ENCODE measurements at places on chromosomes 4 and X.
A peak's percentile ranks its signal among the peaks of the same experiment; 100 is the strongest.

DNA sequence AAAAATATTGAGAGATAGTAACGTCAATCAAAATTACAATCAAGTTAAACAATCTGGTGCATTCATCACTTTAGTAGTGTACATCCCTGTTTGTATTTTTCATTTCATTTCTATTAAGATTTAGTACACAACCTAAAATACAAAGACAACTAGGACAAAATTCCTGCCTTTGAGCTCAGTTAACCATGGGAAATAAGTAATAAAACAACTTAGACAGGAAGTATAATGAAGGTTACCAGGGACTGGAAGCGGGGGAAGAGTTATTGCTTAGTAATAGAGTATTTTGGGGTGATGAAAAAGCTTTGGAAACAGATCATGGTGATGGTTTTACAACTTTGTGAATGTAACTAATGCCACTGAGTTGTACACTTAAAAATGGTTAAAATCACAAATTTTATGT is 25.6 kb upstream of the ATXN3L start:
- no peak for DNase-seq

GRCh38 chr4:112280386-112281056 is 5.2 kb downstream of the TIFA start:
- DNase-seq: no peak

DNA sequence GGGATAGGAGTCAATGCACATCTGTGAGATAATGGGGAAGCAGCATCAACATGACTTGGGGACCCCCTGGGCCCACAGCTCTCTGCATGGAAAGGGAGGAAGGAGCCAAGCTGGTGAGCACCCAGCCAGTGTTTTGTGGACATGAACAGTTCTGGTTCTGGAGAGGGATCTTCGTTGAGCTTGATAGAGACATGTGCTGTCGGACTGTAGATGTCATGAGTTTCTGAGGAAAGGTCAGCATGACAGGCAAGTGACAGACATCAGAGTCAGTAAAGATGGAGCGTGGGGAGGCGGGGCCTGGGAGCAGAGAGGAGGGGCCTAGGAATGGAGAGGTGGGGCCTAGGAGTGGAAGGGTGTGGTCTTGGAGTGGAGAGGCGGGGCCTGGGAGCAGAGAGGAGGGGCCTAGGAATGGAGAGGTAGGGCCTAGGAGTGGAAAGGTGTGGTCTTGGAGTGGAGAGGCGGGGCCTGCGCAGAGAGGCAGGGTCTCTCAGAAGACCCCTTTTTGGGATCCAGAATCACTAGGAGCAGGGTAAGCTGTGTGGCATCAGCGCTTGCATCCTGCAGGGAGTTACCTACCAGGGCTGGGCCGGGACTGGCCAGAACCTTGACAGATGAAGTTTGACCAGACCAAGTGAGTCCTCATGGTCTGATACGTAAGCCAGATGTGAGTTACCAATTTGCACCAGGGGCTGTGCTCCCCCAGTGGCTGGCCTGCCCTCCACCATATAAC is 33.7 kb downstream of the PIGG start:
- DNase-seq: no peak

- DNase-seq: no peak
Observed at GRCh38 chrX:69268611-69269010, 103.4 kb upstream of the PJA1 start.

GRCh38 chr4:83569429-83569828 is 33.5 kb downstream of the GPAT3 start:
- DNase-seq: no peak

DNA sequence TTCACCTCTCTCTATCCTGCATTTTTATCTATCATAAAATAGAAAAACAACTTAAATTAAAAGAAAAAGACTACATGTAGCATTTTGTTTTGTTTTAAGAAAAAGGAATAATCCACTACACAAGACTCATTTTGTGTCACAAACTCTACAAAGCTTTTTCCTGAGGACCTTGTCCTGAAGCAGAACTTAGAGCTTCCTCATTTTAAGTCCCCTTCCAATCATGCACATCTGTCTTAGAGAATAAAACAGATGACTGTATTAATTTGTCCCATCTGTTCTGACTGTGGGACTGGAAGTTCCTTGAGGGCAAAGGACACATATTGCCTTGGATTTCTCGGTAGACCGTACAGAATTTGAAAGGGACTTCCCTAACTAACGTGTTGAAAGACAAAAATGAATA is 218.5 kb downstream of the COL25A1 start:
- no peak for DNase-seq

GRCh38 chr4:122873146-122873545 is 46.5 kb downstream of the FGF2 start:
- DNase-seq: no peak

DNA sequence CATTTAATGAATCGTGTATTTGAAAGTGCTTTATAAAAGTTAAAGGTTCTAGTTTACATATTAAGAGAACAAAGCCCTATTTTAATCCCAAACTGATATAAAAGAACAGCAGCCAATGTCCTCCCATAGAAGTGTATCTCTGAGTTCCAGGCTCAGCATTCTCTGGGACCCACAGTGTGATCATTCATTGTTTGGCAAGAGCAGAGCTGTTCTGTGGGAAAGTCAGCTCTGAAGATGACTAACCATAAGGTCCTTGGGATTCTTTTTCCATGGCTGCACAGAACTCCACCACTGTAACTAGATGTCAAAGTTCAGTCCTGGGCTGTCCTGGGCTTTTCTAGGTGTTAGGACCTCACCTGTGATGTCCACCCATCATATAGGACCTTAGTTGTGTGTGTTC is 157.0 kb upstream of the TLL1 start:
- no peak for DNase-seq

DNA sequence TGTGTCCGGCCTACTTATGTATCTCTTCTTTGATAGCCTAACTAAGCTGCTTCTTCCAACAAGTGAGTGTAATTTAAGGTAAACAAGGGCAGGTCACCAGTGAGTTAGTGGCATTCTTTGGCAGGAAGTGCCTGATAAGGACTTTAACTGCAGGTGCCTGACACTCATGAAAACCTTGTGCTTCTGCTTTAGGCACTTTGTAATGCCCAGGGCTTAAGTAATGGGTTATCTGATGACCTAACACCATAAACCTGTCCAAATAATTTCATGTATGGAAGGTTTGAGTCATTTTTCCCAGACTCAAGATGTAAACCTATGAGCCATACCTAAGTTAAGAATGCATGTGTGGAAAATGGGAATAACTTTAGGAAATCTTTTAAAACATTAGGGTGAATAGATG is 43.0 kb downstream of the BCOR start:
- DNase-seq: no peak

GRCh38 chrX:20118065-20118824 is 1.5 kb upstream of the MAP7D2 start:
- DNase-seq: no peak

- DNase-seq: no peak
Observed at GRCh38 chr4:169795585-169795984, 37.8 kb upstream of the HPF1 start.

- DNase-seq: no peak
Observed at GRCh38 chr4:175386776-175387507, 425.1 kb downstream of the GPM6A start.

- DNase-seq: peak; percentile 69
Observed at GRCh38 chr4:88017516-88018297, 10.3 kb downstream of the PKD2 start.

DNA sequence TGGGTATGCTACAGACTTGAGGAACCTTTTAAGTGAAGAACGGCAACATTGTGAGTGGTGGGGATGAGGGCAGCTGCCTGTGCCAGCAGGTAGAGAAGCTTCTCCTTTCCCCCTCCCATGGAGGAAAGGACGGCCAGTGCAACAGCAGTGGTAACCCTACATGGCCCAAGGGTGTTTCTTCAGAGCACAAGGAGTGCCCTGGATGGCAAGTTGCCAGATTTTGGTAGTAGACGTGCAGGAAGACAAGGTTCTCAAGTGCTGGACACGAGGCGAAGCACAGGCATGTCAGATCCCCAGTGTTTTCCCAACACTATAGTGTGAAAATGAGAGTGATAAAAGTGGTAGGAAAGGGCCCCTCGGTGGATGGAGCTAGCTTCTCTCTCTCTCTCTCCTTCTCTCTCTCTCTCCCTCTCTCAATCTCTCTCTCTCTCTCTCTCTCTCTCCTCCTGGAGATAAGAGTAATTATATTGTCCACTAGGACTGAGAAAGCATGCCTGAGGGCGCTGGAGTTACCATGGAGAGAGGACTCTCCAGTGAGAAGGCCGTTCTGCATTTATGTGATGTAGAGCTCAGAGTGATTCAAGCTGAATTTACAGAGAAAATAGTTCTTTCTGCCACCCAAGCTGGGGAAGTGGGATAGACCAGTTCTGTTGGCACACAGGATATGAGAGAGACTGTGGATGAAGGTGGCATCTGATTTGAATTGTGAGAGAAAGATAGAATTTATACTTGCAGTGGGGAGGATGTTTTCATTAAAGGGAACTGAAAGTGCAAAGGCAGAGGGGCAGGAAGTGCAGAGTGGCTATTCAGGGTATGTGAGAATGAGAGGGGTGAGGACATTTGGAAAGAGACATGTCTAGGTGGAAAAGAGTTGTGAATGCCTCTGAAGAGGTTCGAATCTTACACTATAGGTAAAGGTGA is 25.7 kb upstream of the TRPC3 start:
- peak; percentile 49 for DNase-seq

DNA sequence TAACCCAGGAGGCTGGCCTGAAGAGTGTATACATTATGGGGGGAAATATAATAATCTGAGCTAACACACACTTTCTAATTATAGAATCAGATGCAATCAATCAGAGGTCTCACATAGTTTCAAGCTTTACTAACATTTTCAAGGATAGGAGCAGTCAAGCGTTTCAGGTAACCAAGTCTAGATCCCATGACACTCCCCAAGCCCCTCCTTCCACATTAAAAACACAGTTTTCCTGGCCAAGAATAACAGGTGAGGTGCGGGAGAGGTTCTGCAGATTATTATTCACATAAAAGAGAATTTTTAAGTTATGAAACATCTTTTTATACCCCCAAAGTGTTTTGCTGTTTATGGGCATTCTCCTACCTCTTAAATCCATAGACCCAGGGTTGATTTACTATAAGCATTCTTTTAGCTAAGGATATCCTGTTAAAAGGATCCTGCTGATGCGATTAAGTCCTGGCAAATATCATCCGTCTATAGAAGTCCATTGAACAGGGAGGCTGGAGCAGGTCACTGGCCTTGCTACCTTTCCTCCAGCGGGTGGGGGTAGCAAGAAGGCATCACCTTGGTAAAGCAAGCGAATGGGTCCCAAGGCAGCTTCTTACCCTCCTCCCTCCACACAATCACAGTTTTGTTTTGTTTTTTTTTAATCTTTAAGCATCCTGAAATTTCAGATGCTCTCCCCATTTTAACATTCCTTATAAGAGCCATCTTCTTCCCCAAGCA is 104.7 kb upstream of the GPM6A start:
- DNase-seq: no peak

DNA sequence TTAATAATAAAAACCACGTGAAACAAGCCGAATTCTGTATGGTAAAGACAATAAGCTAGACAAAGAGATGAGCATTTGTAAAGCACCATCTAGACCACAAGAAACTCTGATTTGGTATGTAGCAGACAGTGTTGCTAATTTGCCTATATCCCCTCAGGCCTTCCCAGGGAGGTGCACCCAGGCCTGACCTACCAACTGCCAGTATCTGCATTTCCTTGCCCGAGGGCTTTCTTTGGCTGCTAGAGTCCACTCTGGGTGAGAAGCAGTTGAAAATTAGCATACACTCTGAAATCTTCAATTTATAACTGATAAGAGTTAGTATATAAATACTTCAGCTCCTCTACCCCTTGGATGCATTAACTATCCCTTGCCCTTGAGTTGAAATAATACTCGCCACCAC is 37.4 kb upstream of the IL1RAPL1 start:
- no peak for DNase-seq

DNA sequence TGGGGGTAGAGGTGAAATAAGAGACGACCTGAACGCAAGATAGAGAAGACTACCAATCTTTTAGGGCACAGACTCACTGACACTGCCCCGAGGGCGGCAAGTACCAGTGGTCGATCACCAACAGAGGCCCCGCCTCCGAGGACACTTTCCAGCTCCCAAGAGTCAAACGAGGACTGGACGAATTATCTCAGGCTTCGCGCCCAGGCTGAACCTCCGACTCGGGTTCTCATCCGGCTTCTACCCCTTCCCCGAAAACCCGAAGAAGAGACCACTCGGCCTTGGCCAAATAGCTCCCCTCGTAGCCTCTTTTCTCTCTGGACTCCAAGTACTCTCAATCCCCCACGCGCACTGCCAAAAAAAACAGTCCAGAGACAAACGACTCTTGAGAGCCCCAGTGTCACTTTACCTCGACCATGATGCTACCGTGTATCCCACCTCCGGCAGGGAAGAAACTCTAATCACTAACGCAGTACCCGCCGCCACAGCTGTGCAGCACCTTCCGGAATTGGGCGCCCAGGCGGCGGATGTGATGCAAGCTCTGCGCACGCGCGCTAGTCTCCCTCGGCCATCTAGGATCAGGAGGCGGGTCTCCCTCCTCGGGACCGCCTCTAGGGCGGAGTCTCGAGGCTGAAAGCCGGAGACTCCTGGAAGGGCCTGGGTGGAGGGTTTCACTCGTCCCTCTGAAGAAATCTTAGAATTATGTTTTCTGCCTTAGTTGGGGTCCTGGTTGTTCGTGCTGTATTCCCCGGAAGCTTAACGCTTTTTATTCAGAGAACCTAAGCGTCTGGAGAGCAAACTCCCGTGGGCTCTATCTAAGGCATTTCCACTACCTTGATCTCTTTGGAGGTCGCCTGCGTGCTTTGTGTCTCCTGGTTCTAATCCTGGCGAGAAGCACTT is at the start of gene PLRG1:
TSS of gene PLRG1 (minus strand) at position 507 of the 897 bp plus-strand sequence. CDS start at position 415, 92 bp downstream.
- DNase-seq: peak; percentile 98

DNA sequence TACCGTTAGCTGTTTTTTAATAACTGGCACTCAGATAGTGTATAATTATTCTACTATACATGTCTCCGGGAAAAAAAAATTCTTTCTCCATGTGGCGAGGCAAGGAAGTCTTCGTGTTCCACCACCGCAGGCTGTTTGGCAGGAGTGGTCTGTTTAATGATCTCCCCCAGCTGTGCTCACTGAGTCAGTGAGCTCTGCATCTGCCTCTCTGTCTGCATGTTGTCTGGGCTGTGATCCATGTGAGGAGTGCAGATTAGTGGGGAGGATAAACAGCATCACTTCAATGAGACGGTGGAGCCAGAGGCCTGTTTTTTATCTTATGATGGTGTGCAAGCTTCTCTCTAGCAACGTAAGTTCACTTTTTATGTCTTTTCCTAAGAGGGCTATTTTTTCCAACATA is 69.8 kb downstream of the RPS3A start:
- DNase-seq: peak; percentile 99

- DNase-seq: no peak
Observed at GRCh38 chrX:37677765-37678164, 7.8 kb upstream of the XK start.

DNA sequence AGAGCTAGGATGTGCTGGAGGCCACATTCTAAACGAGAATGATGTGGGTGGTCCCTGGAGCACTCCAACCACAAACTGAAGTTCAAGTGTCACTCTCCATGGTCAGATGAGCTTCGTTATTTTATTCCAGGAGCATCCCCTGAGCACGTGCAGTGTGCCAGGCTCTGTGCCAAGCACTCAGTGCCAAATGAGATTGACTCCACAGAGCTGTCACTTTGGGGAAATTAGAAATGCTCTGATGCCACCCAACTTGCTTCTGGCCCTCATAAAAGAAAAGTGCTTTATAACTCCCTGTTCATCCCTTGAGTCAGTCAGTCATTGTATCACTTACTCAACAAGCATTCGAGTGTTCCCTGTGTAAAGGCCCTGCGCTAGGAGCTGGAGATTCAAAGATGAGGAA is 91.2 kb downstream of the RTL5 start:
- DNase-seq: peak; percentile 39

All from lung (tissue), 17 donors.